Keratinocyte (primary cell): ENCODE measurements at places on chromosomes 7 and 10. TPM values are rescaled to one million over a fixed set of nuclear protein-coding genes. Genes with fewer than 3 reads are reported as not detected.

The SEMA4G gene
- polyA plus RNA-seq = 0.98 to 1.9 TPM (median 1.2 TPM) in 3 replicates

The PLOD3 gene
- 31.6 to 71.6 TPM (median 36.1 TPM) in 3 replicates for polyA plus RNA-seq

The SPDYE9 gene
- not detected in 3 replicates for polyA plus RNA-seq

- H3K4me3 ChIP-seq = no peak overlapping the region
- no peak overlapping the region for H3K27ac ChIP-seq
- no peaks in the 10 kb centered on the region for H3K27me3 ChIP-seq
- H3K4me1 ChIP-seq = no peaks in the 10 kb centered on the region
- no peaks in the 10 kb centered on the region for H3K36me3 ChIP-seq
- DNase-seq = no peak
Observed at GRCh38 chr7:79610313-79610712, 156.8 kb upstream of the MAGI2 start.

DNA sequence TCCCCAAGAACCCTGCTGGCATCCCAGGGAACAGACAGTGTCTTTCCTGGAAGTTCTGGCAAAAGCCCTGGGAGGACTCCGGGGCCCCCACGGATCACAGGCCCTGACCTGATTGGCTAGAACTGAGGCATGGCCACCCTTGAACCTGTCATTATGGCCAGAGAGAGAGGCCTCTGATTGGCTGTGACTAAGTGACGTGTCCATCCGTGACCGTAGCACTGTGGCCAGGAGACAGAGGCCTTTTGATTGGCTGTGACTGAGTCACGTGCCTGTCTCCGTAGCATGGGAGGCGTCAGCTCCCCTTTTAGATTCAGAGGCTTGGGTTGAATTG, 163.8 kb downstream of the RGS10 start:
- no peak overlapping the region for H3K27ac ChIP-seq
- H3K36me3 ChIP-seq = no peaks in the 10 kb centered on the region
- H3K4me1 ChIP-seq = no peaks in the 10 kb centered on the region

DNA sequence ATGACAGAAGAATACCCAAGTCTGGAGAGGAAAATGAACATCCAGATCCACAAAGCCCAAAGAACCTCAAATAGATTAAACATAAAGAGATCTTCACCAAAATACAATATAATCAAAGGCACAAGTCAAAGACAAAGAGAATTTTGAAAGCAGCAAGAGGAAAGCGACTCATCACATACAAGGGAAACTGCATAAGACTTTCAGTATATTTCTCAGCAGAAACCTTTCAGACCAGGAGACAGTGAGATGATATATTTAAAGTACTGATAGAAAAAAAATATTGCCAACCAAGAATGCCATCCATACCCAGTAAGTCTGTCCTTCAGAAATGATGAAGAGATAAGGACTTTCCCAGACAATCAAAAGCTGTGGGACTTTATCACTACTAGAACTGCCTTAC, 81.5 kb upstream of the GALNT17 start:
- no peaks in the 10 kb centered on the region for H3K27me3 ChIP-seq
- no peak overlapping the region for H3K27ac ChIP-seq
- no peaks in the 10 kb centered on the region for H3K36me3 ChIP-seq
- no peaks in the 10 kb centered on the region for H3K4me1 ChIP-seq

- H3K36me3 ChIP-seq = no peaks in the 10 kb centered on the region
- H3K4me3 ChIP-seq = no peak overlapping the region
- peaks cover 2% of the 10 kb centered on the region for H3K27me3 ChIP-seq
- no peak for DNase-seq
Observed at GRCh38 chr10:774661-775244, 85.3 kb upstream of the DIP2C start.

GRCh38 chr10:124867304-124867703, 65.7 kb downstream of the ABRAXAS2 start:
- H3K4me3 ChIP-seq = no peak overlapping the region
- H3K27ac ChIP-seq = no peak overlapping the region
- no peaks in the 10 kb centered on the region for H3K36me3 ChIP-seq
- no peaks in the 10 kb centered on the region for H3K27me3 ChIP-seq
- no peak for DNase-seq
- H3K4me1 ChIP-seq = peaks cover 15% of the 10 kb centered on the region

GRCh38 chr7:117816727-117817126, 56.5 kb downstream of the CTTNBP2 start:
- H3K4me3 ChIP-seq = no peak overlapping the region
- H3K4me1 ChIP-seq = no peaks in the 10 kb centered on the region
- no peaks in the 10 kb centered on the region for H3K36me3 ChIP-seq
- no peak for DNase-seq
- H3K27ac ChIP-seq = no peak overlapping the region
